Activated T-cell treated with anti-CD3 and anti-CD28 coated beads, Interleukin-2, amount 50 U/mL, for 72 hours (primary cell): ENCODE measurements at places on chromosomes 16 and 17.

DNA sequence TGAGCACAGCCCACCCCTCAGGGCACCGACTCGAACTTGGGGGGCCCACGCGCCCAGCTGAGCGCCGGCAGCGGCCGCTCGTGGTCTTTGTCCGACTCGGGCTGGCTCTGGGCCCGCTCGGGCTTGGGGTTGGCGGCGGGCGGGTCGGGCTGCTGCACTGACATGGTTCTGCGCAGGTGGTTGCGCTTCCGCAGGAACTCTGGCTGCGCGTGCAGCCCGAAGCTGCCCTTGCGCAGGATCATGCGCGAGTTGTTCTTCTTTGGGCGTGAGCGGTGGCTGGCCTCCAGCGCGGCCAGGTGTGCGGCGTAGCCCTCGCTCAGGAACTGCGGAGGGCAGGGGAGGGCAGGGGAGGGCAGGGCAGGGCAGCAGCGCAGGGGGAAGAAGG is 11.1 kb downstream of the PIMREG start:
- H3K27me3 ChIP-seq = no peaks in the 10 kb centered on the region
- peak overlapping the region; percentile 57 for H3K4me3 ChIP-seq
- peaks cover 8% of the 10 kb centered on the region for H3K4me1 ChIP-seq
- H3K27ac ChIP-seq = no peak overlapping the region
- no peaks in the 10 kb centered on the region for H3K36me3 ChIP-seq

- no peak overlapping the region for H3K27ac ChIP-seq
- peaks cover 46% of the 10 kb centered on the region for H3K4me1 ChIP-seq
- no peak overlapping the region for H3K4me3 ChIP-seq
- H3K27me3 ChIP-seq = no peaks in the 10 kb centered on the region
- no peak for DNase-seq
Measured at GRCh38 chr17:45265821-45266220, 3.9 kb upstream of the SPATA32 start.

DNA sequence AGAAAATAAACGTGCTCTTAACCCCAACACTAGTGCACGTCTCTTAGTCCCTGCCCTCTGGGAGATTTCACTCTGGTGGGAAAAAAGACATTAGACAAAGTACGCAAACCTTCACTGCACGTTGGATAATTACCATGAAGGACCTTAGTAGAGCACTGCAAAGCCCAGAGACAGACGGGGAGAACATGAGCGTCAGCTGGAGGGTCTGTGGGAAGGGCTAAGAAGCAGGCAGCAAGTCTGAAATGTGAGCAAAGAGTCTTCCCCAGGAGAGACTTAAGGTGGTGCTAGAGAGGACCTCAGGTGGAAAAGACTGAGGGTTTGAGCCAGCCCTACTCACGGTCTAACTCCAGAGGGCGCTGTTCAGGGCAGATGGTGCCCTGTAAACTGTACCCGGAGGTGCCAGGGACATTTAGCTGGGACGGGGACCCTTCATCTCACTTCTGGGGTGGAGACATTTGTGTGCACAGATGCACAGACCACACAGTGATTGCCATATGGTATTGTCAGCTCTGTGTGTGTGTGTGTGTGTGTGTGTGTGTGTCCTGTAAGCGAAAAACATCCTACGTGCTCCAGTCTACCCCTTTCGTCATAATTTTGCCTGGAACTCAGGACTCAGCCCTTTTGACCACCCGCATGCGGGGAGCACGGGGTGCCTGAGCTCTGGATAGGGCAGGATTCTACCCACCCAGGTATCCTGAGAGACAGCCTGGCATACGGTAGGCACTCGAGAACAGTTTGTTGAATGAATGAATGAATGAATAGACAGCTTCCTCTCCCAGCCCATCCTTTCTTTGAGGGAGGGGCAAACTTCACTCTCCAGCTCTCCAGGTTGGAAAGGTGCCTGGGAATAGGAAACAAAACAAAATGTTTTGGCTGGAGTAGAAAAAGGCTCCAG is 10.1 kb upstream of the STAC2 start:
- no peaks in the 10 kb centered on the region for H3K36me3 ChIP-seq
- peaks cover 39% of the 10 kb centered on the region for H3K4me1 ChIP-seq
- H3K27me3 ChIP-seq = peaks cover 8% of the 10 kb centered on the region
- DNase-seq = peak; percentile 59
- H3K27ac ChIP-seq = no peak overlapping the region
- H3K4me3 ChIP-seq = no peak overlapping the region

DNA sequence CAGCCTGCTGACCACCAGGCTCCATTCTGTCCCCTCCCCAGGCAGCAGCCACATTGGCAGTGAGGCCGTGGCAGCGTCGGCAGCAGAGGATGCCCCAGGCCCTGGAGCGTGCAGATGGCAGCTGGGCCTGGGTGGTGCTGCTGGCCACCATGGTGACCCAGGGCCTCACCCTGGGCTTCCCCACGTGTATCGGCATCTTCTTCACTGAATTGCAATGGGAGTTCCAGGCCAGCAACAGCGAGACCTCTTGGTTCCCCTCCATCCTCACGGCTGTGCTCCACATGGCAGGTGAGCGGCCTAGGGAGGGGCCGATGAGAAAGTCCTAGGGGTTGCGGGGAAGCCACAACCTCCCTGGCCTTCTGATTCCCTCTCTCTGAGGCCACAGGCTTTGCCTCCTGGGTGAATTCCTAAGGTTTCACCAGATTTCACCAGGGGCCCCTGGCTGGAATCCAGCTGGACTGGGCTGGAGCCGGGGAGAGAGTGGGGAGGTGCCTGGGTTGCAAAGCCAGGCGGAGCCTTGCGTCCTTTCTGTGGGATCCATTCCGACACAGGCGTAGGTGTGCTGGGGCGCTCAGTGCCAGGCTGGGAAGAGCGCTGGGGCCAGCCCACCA is 5.9 kb downstream of the SLC16A5 start:
- no peaks in the 10 kb centered on the region for H3K27me3 ChIP-seq
- H3K4me1 ChIP-seq = peaks cover 34% of the 10 kb centered on the region

DNA sequence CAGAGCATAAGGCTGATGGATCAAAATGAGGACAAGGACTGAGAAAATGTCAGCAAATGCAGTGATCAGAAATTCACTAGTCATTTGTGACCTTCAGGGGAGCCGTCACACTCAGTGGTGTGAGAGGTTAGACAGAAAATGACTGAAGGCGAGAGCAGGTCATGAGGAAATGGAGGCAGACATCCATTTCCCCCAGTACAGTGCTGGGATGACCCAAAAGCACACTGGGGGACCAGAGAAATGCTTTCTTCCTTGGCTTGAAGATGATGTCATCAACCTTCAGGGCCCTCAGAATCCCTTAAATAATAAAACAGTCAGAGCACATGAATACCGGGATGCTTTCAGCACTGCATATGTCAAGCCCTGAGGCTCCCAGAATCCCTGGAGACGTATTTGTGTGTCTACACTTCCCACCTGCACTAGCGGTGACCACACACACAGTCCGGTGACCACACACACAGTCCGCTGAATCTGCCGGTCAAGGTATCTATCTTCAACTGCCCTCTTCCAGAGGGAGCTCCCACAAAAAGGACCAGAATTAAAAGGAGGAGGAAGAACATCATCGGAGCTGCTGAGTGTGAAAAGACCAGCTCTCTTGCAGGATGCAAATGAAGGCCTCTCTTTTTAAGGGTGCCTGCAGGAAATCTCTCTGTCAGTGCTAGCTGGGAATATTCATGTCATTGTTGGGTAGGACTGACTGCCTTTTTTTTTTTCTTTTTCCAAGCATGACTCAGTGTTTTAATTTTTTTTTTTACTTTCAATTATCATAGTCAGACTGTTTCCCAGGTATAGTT is 8.2 kb downstream of the UBE2O start:
- H3K4me1 ChIP-seq = peaks cover 85% of the 10 kb centered on the region
- no peak for DNase-seq
- H3K4me3 ChIP-seq = no peak overlapping the region
- H3K27me3 ChIP-seq = no peaks in the 10 kb centered on the region

GRCh38 chr17:4625181-4625617 is 16.3 kb downstream of the ALOX15 start:
- no peaks in the 10 kb centered on the region for H3K4me1 ChIP-seq
- peaks cover 32% of the 10 kb centered on the region for H3K27me3 ChIP-seq
- H3K36me3 ChIP-seq = peaks cover 3% of the 10 kb centered on the region

DNA sequence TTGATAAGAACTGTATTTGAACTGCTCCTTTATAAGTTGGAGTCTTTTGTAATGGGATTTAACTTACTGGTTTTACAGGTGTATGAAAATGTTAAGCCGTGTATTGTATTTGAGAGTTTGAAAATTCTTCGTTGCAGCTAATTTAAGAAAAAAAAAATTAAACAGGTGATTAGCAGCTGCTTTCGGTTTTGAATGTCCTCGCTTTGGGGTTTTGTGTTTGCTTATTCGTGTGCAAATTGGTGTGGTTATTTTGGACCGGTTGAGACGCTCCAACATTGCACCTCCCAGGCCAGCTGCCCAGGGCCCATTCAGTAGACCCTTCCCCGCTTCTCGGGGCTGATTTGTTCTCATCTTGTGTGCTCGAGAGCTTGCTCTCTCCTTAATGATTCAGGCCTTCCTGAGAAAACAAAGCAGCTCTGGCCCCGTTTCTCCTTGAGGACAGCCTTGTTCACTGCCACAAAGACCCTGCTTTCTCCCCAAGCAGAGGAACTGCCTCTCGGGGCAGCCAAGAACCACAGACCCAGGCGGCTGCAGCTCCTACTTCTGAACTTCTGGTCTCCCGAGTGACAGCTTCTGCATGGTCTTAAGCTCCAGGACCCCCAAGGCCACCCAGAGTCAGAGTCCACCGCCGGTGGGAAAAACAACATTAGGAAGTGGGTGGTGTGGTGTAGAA is 100.5 kb downstream of the MSI2 start:
- no peaks in the 10 kb centered on the region for H3K27me3 ChIP-seq
- peak overlapping the region; percentile 33 for H3K4me3 ChIP-seq
- H3K27ac ChIP-seq = peak overlapping the region; percentile 32
- H3K36me3 ChIP-seq = peaks cover 4% of the 10 kb centered on the region
- no peak for DNase-seq

GRCh38 chr16:55478827-55479429 is at the start of gene MMP2:
TSS of gene MMP2 (plus strand) at chr16:55479198. CDS start at chr16:55479480, 282 bp downstream.
- no peaks in the 10 kb centered on the region for H3K36me3 ChIP-seq
- no peak for DNase-seq
- peaks cover 70% of the 10 kb centered on the region for H3K27me3 ChIP-seq

GRCh38 chr16:84641643-84642358 is 6.5 kb upstream of the KLHL36 start:
- peaks cover 48% of the 10 kb centered on the region for H3K4me1 ChIP-seq
- DNase-seq = no peak
- peak overlapping the region; percentile 75 for H3K4me3 ChIP-seq
- H3K27ac ChIP-seq = peak overlapping the region; percentile 75
- H3K36me3 ChIP-seq = peaks cover 11% of the 10 kb centered on the region

DNA sequence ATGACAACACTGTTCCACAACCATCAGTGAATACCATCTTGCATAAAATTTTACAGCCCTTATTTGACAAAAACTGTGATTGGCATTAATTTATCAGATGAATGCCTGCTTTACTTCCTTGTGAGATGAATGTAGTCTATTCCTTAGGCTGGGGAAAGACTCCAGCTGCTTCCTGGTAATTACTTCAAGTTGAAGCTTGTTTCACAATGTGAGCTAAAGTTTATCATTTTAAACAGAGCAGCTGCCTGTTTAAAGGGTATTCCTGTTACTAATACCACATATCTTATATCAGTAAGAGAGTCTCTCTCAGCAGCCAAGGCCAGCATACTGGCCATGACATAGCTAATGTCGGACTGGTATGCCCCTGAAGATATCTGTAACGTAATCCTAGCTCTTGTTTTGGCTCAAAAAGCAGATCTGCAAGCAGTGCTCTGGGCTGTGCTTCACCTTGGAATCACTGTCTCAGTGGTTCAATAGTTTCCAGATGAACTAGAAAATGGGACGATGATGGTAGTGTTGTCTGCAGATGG is 13.2 kb upstream of the ARL2BP start:
- peaks cover 6% of the 10 kb centered on the region for H3K36me3 ChIP-seq
- peaks cover 12% of the 10 kb centered on the region for H3K4me1 ChIP-seq
- H3K4me3 ChIP-seq = no peak overlapping the region
- no peaks in the 10 kb centered on the region for H3K27me3 ChIP-seq

GRCh38 chr17:75152523-75152921 is 1.8 kb downstream of the JPT1 start:
- no peaks in the 10 kb centered on the region for H3K27me3 ChIP-seq
- peaks cover 63% of the 10 kb centered on the region for H3K4me1 ChIP-seq
- H3K4me3 ChIP-seq = peak overlapping the region; percentile 96
- H3K36me3 ChIP-seq = peaks cover 7% of the 10 kb centered on the region
- DNase-seq = no peak

DNA sequence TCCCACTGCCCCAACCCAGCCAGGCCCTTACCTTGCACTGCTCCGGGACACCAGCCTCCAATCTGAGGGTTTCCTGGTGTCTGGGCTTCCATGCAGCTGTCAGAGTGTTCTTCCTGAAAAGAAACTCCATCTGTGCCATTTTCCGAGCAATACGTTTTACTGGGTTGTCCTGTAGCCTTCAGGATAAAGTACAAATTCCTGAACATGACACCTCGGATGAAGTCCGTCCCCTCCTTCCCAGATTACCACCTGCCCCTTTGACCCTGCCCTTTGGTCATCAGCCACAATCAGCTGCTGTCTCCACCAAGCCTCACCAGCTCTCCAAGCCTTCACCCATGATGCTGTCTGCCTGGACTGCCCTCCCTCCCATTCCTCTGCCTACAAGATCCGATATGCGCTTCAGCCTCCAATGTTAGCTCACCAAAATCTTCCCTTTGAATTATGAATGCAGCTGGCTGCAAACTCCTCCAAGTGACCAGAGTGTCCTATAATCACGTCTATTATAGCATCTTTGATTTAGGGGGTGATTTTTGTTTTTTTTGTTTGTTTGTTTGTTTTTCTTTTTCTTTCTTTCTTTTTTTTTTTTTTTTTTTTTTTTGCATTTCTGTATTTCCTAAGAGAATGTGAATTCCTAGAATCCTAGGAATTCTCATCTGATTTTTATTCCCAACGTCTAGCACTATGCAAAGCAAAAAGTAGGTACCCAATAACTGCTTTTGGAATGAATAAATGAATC is 60.6 kb upstream of the KIFC3 start:
- H3K36me3 ChIP-seq = no peaks in the 10 kb centered on the region
- no peak overlapping the region for H3K27ac ChIP-seq
- H3K4me3 ChIP-seq = no peak overlapping the region
- no peaks in the 10 kb centered on the region for H3K4me1 ChIP-seq
- no peak for DNase-seq

DNA sequence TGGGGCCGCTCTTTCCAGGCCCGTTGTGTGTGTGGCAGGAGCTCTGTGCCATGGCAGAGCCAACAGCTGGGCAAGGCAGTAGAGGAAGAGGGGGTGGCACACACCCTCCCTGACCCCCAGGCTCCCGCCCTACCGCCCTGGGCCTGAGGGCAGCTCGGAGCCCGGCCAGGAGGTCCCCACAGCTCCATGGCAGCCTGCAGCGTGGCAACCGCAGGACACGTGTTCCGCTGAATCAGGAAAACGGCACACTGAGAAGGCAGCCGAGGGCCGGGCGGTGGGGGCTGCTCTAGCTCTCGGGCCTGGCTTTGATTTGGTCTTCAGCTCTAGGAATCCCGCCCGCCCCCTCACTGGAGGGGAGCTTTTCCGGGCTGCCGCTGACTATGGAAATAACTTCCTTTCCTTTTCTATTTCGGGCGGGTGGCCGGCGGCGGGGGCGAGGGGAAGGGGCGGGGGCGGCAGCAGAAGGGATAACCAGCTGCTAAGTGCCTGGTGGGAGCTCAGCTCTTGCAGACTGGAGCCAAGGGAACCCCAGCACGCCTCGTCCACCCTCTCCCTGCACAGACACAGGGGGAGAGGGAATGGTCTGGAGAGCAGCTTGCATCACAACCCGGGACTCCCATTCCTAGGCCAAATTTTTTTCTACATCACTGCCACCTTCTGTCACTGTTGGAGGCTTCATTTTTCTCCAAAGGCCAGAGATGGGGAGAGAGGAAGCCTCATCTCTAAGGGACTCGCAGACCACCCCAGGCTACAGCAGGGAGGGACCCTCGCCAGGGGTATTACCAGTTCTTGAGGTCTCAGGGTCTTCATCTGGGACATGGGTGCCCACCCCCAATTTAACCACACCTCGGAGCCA is 24.8 kb upstream of the MRPS23 start:
- H3K27ac ChIP-seq = no peak overlapping the region
- no peak for DNase-seq
- peak overlapping the region; percentile 45 for H3K4me3 ChIP-seq
- H3K4me1 ChIP-seq = peaks cover 32% of the 10 kb centered on the region
- peaks cover 18% of the 10 kb centered on the region for H3K27me3 ChIP-seq
- H3K36me3 ChIP-seq = no peaks in the 10 kb centered on the region
